Urinary bladder (tissue), 4 donors: ENCODE measurements at places on chromosomes 11 and 22. TPM values are rescaled to one million over a fixed set of nuclear protein-coding genes. Genes with fewer than 3 reads are reported as not detected.

DNA sequence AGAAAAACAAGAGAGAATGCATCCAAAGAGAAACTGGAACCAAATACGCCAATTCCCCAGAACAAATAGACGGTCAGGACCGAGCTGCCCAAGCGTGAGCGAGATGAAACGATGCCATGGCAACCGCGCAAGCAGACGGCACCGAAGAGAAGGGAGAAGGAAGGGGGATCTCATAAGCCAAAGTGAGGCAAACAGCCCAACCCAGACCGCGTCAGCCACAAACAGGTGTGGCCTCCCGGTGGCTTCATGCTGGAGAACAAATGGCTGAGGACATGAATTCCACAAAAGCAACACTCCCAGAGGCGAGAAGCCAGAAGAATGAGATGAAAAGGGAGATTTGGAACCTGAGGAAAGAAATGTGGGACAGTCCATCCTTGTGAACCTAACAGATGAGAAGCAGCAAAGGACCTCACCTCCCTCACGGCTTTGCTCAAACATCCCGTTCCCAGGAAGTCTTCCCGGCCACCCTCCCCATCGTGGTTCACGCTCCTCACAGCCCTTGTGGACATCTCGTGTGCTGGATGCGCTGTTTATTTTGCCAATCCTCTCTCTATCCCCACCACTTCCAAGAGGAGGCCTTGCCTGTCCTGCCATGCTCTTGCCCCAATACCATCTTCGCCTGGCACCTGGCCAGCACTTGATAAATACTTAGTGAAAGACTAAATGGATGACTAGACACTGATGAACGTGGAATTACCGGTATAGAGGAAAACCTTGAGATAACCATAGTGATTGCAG, 89.1 kb upstream of the RTL6 start:
- no peak for DNase-seq

GRCh38 chr11:130068986-130069658, 572 bp upstream of the APLP2 start:
- DNase-seq = peak; percentile 65

DNA sequence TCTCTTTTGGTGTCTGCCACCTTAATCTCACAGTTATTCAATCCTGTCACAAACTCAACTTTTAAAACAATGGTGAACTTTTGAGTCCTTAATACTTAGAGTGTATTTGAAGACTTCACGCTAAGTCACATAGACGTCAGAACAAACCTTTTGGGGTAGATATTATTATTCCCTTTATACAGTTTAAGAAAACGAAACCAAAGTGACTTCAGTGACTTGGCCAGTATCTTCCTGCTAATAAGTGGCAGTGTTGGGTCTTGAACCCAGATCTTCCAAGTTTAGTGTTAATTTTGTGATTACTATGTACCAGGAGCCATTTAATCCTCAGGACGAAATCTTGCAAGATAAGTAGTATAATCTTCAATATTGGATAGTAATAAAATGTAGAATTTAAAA, 691 bp downstream of the CEP295 start:
- DNase-seq = no peak

DNA sequence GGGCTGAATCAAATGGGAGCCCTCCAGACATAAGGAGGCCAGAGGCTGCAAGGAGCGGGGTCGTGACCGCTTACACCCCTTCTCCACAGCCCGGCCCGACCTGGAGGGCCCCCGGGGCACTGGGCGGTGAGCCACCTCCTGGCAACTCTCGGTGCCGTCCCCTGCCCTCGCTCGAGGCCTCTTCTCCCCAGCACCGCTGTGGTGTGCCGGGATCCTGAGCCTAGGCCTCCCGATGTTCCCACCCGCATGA, 432 bp upstream of the GP1BB start:
- DNase-seq = no peak

- DNase-seq = no peak
Observed at GRCh38 chr11:104093426-104094280, 57.2 kb downstream of the DDI1 start.

DNA sequence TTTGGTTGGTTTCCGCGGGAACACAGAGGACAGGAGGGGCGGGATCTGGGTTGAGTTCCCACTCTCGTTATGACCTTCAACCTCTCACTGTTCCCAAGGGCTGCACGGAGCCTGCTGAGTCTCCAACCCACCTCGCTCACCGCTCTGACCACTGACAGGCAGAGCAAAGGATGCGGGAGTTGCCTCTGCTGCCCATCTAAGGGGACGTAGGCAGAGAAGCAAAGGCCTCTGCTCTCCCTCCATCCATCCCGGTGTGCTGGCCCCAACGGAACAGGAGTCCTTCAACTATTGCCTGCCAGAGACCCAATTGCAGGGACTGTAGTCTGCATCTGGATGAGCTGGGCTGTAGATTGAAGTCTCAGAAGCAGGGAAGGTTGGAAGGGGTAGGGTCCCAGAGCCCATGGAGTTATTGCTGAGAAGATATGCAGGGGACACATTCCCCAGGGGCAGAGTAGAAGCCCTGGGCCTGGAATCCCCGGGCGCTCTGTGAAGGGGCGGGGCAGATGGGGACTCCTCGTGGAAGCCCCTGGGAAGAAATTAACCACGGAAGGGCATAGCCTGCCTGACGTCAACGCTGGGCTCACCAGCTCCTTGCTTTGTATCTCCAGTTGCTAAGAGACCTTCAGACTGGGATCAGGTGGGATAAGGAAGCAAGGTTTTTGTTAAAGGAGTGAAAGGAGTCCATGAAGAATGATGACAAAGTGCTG, 12.7 kb upstream of the FXYD2 start:
- DNase-seq = no peak

- no peak for DNase-seq
Observed at GRCh38 chr11:4680341-4680740, 17.3 kb downstream of the OR51E2 start.

GRCh38 chr22:37625737-37626136, 13.7 kb upstream of the SH3BP1 start:
- no peak for DNase-seq

DNA sequence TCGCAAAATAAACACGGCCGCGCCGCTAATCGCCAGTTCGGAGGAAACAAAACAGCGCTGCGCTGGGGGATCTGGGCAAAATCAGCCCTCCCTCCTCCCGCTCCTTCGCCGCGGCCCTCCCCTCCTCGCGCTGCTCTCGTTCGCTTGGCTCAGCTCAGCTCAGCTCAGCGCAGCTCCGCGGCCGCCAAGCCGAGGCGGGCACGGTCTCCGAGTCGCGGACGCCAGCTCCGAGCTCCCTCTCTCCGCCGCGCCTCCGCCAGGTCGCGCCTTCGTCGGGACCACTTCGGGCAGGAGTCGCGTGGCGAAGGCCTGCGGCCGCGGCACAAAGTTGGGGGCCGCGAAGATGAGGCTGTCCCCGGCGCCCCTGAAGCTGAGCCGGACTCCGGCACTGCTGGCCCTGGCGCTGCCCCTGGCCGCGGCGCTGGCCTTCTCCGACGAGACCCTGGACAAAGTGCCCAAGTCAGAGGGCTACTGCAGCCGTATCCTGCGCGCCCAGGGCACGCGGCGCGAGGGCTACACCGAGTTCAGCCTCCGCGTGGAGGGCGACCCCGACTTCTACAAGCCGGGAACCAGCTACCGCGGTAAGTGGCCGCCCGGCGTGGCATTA, at the start of gene SPON1:
Gene SPON1 (plus strand): TSS at position 162 of the 607 bp plus-strand sequence. CDS start 182 bp downstream, at position 344.
- no peak for DNase-seq

DNA sequence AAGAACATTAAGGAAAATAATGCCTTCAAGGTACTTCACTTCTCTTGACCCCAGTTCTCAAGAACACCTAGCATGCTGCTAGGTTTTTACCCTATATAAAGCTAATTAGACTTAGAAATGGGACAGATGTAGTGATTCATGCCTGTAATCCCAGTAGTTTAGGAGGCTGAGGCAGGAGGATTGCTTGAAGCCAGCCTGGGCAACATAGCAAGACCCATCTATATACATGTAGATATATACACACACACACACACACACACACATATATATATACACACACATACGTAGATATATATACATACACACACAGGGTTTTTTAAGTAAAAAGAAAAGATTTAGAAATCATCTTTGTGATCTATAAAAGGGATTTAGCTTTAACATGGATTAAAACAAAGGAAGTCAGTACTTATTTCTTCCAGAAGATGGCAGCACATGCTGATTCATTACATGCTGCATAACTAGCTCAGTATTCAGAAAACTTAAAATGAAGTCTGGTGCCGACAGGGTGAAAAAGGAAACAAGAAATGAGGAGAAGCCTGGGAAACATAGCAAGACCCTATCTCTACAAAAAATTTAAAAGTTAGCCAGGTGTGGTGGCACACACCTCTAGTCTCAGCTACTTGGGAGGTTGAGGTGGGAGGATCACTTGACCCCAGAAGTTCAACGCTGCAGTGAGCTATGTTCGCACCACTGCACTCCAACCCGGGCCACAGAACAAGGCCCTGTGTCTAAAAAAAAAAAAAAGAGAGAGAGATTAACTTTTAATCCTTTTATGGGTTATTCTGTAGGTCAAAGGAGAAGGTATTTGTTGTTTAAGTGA, 28.5 kb upstream of the RBX1 start:
- peak; percentile 29 for DNase-seq

GRCh38 chr22:50201191-50202129, 649 bp downstream of the SELENOO start:
- no peak for DNase-seq

DNA sequence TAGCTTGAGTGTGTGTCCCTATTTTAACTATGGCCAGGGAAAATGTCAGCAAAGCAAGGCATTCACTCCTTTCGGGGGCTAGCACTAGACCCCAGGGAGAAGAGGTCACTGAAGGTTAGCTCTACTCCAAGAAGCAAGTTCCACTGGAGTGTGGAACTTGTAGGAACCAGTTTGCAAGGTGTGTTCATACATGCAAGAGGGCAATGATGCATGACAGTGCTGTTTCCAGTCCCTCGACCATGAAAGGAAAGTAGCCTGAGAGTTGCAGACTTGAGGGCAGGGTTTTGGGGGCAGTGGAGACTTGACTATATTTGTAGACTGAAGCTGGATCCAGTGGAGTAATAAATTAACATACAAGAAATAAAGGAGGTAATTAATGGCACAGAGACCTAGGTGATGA, 21.6 kb upstream of the SLC36A4 start:
- no peak for DNase-seq

DNA sequence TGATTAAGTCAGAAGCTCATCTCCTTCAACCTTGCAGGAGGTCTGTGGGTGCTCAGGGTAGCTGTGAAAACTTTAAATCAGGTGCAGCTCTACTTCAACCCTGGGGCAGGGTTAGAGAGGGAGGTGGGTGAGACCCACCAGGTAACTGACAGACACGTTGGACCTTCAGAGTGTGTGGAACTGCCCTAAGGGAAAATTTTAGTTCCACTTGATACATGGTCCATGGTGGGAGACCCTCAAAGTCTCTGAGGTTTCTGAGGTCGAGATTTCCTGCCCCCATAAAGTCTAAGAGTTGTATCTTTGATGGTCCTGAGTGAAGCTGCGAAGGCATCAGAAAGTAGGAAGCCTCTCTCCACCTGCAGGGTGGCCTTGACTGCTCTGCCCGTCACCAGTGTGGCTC, 23.9 kb upstream of the NNMT start:
- DNase-seq = no peak

Gene SMIM38
- polyA plus RNA-seq = 0.46 TPM

Gene OR52H1
- polyA plus RNA-seq = not detected

Gene APOA1
- 5.2 TPM for polyA plus RNA-seq

Gene PANX3
- polyA plus RNA-seq = not detected

Gene EFCAB6
- 0.71 TPM for polyA plus RNA-seq

Gene OR10A2
- not detected for polyA plus RNA-seq

Gene CNTF
- 0.41 TPM for polyA plus RNA-seq

Gene DSCAML1
- polyA plus RNA-seq = 1.4 TPM

Gene RBMXL2
- polyA plus RNA-seq = not detected
